ENCODE measurements at places on chromosomes 16 and 17. TPM values are rescaled to one million over a fixed set of nuclear protein-coding genes. Genes with fewer than 3 reads are reported as not detected.

Gene KIAA0753
- total RNA-seq: 27.5 TPM

Gene CTRB2
- total RNA-seq: 12.5 TPM

Gene DHRS7B
- 30.5 TPM for total RNA-seq

Gene PRRT2
- total RNA-seq: 40.8 TPM

Gene ABCC12
- total RNA-seq: not detected

Gene QPRT
- 1.3 TPM for total RNA-seq

Gene GRB7
- total RNA-seq: 1.4 TPM

Gene CLEC3A
- not detected for total RNA-seq

- no peak for DNase-seq
These were observed 195.2 kb downstream of the IRX5 start for GRCh38 chr16:55125818-55126385.

DNA sequence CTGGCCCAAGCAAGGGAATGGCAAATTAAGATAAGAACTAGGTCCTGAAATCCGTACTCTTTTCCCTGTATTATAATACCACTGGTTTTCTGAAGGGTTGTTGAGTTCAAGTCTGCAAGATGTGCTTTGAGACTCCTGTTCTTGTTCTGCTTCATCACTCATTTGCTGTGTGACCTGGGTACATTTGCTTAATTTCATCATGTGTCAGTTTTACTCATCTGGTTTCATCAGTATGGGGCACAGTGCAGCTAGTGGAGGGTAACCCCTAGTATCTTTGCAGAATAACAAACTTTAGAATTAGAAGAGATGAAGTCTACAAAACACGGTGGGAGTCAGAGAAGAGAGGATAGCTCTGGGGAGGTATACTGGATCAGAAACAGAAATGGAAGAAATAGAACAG lies 21.9 kb upstream of the EFCAB13 start:
- DNase-seq: no peak

GRCh38 chr16:27737513-27737912 lies 187.6 kb downstream of the KATNIP start:
- DNase-seq: no peak

GRCh38 chr16:12535535-12536411 lies 267.9 kb downstream of the CPPED1 start:
- DNase-seq: no peak

GRCh38 chr16:49958448-49958847 lies 66.6 kb upstream of the CNEP1R1 start:
- DNase-seq: no peak

DNA sequence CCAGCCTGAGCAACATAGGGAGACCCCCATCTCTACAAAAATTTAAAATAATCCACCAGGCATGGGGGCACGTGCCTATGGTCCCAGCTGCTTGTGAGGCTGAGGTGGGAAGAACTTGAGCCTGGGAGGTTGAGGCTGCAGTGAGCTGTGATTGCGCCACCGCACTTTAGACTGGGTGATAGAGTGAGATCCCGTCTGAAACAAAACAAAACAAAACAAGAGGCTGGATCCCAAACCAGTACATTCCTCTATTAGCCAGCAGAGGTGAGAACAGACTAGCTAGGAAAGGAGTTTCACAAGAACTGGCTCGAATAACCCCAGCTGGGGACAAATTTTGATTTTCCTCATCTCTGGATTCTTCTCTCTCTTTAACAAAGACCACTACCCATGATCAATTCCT lies 366.7 kb upstream of the ZFHX3 start:
- no peak for DNase-seq

DNA sequence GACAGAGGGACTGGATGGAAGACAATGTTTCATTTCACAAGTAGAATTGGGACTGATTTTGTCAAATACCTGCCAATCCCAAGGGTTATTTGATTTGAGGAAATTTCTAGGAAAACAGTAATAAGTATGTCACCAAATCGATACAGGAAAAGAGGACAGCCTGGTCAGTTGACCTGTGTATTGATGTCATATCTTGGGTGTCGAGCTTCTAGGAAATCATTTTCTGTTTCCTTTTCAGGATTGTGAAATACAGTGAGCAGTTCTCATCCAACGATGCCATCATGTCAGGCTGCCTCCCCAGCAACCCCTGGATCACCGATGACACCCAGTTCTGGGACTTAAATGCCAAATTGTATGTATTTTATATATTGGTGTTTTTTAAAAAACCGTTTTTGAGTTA lies 56.1 kb downstream of the RGS9 start:
- no peak for DNase-seq

DNA sequence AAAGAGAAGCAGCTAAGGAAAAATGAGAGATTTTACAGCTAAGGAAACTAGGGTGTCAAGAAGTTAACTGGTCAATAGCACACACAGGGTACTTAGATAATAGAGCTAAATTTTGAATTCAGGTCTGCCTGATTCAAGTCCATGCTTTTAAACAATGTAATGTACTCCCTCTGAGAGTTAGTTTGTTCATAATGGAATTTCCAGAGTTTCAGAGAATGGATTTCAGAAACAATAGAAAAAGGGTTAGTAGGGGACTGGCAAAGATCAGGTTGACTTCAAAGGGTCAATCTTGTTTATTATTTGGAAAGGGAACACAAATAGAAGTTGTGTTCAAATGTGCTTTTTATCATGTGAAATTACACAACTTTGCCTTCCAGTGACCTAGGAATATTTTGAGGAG lies 17.9 kb downstream of the NSRP1 start:
- DNase-seq: no peak

DNA sequence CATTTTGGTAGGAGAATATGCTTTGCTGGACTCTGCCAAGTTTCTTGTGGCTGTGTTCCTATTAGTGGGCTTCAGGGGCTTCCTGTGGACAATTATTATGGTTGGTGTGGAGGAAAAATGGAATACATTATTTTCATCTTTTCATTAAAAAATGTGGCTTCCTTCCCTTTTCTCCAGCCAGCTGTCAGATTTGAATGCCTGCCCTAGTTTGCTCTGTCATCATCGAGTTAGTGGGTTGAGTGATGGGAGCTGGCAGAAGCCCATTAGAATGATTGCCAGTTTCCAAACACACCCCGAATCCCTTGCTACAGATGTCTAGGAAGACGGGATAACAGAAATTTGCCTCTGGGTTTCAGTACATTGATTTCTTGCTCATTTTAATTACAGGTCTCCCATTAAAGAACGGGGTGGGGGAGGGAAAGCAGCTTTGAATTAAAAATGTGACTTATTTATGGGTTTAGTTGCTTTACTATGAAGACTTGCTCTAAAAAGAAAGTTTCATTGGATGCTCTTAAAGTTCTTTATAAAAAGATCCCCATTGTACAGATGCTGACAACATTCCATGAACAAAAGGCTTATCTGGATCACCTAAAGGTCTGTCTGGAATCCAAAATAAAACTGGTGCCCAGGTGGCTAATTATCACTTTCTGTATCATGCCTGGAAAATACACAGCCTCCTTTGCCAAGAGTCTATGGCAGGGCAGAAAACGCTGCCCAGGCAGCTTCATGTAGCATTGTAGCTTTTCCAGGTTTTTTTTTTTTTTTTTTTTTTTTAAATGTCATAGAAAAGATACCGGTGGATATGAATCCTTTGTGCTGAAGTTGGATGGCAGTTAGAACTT lies 103.6 kb downstream of the PRKCA start:
- DNase-seq: no peak

DNA sequence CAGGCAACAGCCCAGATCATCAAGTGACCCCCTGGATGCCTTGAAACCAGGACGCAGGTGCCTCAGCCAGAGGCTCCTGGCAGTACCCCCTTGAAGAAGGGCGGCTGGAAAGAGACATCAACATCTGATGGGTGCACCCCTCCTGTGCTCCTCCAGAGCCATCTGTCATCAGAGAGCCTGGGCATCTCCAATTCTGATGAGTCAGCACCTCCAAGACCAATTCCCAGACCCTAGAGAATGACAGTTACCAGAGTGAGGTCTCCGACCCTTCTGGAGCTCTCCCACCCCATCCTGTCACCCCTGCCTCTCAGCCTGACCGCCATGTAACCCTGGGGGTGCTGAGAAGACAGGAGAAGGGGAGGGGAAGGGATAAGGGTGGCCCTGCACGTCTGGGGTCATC lies 433.7 kb downstream of the SOX9 start:
- no peak for DNase-seq

DNA sequence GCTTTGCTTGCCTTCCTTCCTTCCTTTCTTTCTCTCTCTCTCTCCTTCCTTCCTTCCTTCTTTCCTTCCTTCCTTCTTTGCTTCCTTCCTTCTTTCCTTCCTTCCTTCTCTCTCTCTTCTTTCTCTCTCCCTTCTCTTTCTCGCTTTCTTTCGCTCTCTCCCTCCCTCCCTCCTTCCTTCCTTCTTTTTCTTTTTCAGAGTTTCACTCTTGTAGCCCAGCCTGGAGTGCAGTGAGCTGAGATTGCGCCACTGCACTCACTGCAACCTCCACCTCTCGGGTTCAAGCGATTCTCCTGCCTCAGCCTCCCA lies 17.9 kb downstream of the FOXJ1 start:
- DNase-seq: no peak

- DNase-seq: no peak
These were observed 29.9 kb upstream of the NUDT16L1 start for GRCh38 chr16:4663465-4663776.

DNA sequence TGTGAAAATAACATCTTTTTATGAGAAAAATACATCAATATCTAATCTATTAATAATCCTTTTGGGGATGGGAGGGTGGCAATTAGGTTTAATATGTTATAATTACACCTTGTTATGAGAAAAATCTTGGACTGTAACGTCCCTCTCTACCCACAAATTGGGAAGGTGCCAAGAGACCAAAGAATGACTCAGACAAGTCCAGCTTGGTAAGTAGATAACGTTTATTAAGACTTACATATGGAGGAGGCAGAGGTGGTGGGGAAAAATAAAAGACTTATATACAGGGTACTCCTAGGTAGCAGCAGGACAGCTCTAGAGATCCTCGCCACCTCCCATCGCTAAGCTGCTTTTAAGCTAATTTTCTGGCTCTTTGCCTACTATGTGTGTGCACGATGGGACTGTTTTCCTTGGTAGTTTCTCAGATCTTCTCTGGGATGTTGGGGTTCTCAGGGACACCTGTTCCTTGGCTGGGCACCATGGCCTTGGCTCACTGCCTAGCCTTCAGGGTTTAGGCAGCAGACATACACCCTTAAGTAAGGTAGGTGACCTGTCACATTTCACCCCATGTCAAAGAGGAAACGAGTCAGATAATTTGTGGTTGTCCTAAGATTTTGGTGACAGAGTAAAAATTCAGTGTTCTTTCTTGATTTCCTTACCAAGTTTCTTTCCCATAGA lies 31.5 kb downstream of the RBL2 start:
- DNase-seq: no peak

- no peak for DNase-seq
These were observed 6.2 kb downstream of the ACSF2 start for GRCh38 chr17:50432125-50432762.

- DNase-seq: no peak
These were observed 6.0 kb downstream of the MYO1D start for GRCh38 chr17:32870969-32871368.

DNA sequence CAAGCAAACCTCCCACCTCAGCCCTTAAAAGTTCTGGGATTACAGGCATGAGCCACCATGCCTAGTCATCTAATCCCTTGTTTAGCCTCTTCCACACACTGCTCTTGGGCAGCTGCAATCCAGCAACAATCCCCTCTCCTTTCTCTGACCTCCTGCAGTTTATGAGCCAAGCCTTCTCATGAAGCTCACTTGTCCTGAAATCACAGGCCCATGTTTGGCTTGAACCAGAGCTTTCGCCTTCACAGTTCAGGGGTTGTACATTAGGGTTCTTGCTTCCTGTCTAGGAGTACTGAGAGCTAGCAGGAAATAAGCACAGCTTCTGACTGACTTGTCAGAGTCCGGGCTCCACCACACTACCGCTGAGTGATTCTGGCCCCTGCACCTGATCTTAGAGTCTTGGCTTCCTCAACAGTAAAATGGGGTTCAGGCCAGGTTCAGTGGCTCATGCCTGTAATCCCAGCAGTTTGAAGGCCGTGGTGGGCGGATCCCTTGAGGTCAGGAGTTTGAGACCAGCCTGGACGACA lies 16.3 kb downstream of the ERAL1 start:
- DNase-seq: no peak

- DNase-seq: no peak
These were observed 129.8 kb downstream of the ZNF423 start for GRCh38 chr16:49726155-49726554.

DNA sequence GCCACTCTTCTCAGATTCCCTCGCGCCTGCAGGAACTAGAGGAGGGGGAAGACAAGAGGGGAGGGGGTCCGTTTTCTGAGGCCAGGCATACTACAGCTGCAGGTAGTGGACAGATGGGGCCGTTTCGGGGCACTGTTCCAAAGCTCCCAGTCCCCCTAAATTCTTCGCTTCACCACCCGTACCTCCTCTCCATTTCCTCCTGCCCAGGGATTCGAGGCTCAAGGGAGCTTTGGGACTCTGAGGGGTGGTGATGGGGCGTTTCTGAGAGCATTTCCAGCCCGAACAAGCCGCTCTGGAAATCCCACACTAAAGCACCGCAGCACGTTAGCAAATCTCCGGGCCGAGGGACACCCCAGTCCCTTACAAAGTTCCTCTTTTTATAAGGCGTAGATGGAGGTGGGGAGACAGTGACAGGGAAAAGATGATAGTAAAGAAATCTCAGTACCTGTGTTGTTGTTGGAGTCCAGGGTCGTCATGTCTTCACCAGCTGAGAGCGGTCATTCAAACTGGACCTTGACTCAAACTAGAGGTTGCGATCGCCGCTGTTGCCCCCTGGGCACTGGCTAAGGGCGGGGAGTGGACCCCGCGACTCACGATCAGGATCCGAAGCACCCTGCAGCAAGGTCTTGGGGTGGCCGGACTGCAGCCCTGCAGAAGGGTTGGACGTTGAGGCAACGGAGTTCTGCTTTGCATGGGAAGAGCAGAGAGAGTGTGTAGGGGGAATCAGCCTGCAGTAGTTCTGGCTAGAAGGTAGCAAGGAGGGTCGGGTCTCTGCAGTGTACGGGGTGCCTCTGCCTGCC lies 570 bp downstream of the NR1D1 start:
- DNase-seq: no peak

- peak; percentile 63 for DNase-seq
These were observed at the start of gene TBX2 for GRCh38 chr17:61399131-61400065. Gene TBX2 (plus strand): TSS chr17:61399843. CDS start chr17:61400177, 334 bp downstream.

DNA sequence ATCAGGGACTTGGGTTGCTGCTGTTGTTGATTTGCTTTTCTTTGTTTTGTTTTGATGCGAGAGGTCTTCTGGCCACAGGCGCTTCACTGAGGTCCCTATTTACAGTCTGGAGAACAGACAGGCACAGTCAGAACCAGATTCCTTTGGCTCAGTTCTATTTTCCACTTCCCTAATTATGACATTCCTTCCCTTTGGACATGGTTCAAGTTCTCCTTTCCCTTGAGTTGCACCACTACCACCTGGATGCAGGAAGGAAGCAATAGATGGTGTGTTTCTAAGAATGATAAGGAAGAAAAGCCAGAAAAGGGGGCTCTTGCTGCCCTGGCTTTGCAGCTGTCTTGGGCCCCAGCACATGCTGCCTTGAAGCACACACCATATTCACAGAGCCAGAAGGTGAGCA lies 160.6 kb downstream of the MAF start:
- no peak for DNase-seq

GRCh38 chr17:4474093-4474492 lies 24.6 kb upstream of the SPNS2 start:
- no peak for DNase-seq

DNA sequence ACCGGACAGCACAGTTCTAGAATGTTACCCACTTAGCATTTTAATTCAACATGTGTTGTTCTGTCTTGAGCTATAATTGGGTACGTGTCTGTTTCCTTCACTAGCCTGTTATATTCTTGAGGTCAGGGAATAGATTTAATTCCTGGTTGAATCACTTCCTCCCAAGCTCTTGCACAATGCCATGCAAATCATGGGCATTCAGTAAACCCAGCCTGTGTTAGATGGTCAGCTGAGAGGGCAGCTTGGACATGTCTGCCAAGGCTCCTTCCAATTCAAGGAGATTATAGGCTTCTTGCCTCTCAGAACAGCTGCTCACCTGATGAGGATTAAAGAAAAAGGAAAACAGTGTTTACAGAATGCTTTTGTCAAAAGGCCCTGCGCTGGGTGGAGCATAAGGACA lies 12.6 kb downstream of the C1QTNF1 start:
- DNase-seq: no peak
